ENCODE measurements at places on chromosomes 12 and 14.

DNA sequence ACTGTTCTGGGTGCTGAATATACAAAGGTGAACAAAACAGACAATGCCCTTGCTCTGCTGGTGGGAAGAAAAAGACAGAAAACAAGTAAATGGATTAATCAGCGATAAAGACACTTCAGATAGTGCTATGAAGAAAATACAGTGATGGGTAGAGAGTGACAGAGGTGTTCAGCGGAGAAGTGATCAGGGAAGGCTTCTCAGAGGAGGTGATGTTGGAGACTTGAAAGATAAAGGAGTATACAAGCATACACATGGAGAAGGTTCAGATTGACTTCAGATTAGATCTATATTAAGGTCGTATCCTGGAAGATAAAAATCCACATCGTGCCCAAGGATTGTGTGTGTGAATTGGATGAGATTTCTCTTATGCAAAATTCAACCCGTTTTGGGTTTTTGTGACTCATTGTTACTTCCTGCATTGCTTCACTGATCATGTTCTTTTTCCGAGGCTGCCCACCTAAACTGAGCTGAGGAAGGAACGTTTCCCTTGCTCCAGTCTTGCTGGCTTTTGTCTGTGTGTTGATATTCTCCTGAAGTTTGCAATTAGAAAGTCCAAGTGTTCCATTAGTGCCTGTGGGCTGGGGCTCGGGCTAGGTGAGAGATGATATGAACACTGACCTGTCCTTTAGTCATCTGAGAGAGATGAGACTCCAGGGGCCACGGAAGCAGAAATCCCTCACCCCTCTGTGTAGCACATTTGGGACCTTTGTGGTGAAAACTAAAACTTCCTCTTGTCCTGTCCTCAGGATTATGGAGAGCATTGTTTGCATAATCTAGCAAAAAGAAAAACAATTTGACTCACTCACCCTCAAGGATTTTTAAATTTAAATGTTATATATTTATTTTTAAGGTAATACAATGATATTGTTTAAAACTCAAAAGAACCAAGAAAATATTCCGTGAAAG is 27.6 kb downstream of the PLXNC1 start:
- no peak for DNase-seq

DNA sequence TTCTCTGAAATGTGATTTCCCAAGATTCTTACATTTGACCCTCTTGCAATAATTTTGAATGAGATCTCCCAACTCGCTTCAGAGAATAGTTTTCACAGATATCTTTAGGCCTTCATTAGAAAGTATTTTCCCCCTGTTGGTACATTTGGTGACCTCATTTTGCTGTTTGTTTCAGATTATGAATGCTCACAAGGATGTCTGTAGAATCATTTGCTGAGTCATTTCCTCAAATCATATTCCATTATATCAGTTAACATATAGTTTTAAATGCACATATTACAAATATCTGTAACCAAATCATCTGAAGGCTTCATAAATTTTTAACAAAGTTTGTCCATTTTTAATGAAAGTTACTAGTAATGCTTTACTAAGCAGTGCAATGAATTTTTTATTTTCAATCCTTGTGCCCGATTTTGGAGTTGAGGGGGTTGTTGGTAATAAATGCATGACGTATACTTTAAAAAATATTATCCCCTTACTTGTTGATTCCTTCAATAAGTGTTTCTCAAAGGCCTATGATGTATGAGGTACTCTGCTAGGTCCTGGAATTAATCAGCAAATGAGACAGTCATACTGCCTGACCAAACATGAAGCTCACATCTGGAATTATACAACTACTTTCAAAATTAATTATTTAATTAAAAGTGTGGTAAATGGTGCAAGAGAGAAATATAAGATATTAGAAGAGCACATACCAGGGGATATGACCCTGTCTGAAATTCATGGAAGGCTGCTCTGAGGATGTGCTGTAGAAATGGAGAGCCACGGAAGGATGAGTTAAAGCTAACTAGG is 126.9 kb upstream of the RAP1B start:
- DNase-seq: no peak

- DNase-seq: peak; percentile 48
These were observed 159.5 kb downstream of the ZFP36L1 start for GRCh38 chr14:68633131-68633991.

- DNase-seq: no peak
These were observed 14.3 kb upstream of the RIC8B start for GRCh38 chr12:106760184-106760531.

GRCh38 chr14:100566119-100566518 is 21.1 kb downstream of the BEGAIN start:
- no peak for DNase-seq

DNA sequence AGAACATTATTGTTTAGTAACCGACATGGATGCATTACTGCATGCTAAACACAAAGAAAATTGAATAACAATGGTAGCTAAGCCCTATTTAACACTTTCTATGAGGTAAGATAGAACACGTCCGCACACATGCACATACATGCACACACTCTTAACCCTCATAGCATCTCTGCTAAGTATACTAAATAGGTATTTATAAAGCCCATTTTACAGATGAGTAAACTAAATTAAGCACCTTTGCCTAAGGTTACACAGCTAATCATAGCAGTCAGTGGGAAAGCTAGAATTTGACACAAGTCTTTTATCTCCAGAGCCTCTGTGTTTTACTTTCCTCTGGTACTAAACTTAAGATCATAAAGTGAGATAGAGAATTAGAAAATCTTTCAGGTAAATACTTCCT is 435.0 kb downstream of the EGLN3 start:
- DNase-seq: no peak

DNA sequence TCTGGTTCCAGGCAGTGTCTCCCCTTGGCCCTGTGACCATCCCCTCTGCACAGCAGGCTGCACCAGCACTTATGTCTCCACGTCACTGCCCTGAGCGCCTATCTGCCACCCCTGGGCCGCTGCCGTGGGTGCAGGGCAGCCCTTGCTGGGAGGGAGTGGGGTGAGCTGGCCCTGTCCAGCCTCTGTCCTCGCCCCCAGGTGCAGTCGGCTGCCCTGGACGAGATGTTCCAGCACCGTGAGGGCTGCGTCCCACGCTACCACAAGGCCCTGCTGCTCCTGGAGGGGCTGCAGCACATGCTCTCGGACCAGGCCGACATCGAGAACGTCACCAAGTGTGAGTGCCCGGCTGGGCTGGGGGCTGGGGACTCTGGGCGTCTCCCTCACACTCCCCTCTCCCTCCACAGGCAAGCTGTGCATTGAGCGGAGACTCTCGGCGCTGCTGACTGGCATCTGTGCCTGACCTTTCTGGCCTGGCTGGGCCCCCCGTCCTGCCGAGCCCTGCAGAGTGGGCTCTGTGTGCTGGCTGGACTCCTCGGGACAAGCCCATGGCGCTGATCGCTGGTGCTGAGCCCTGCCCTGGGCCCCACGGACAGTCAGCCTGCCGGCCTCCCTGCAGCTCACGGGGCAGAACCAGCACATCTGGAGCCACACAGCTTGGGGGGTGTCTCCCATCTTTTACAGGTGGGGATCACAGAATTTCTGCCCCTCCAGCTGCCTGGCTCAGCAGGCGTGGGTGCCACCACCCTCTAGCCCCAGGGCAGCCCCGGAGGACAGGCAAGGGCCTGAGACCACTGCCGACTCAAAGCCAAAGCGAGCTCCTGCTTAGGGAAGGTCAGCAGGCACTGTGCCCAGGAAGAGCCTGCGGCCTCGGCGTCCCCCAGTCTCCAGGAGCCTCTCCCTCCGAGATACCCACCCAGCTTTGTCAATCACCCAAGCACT is 7.9 kb upstream of the PUS1 start:
- no peak for DNase-seq

GRCh38 chr14:82786483-82786880 is 1252.8 kb upstream of the SEL1L start:
- no peak for DNase-seq

DNA sequence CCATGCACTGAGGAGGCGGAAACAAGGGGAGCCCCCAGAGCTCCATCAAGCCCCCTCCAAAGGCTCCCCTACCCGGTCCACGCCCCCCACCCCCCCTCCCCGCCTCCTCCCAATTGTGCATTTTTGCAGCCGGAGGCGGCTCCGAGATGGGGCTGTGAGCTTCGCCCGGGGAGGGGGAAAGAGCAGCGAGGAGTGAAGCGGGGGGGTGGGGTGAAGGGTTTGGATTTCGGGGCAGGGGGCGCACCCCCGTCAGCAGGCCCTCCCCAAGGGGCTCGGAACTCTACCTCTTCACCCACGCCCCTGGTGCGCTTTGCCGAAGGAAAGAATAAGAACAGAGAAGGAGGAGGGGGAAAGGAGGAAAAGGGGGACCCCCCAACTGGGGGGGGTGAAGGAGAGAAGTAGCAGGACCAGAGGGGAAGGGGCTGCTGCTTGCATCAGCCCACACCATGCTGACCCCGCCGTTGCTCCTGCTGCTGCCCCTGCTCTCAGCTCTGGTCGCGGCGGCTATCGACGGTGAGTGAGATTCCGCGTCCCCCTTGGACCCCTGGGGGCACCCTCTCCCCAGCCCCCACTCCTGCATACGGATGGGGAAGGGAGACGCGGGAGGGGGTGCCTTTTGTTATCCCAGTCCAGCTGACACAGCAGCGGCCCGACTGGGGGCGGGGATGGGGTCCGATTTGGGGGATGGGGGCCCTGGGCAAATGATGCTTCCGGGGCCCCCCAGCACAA is 400 bp downstream of the LRP1 start:
- DNase-seq: peak; percentile 78

DNA sequence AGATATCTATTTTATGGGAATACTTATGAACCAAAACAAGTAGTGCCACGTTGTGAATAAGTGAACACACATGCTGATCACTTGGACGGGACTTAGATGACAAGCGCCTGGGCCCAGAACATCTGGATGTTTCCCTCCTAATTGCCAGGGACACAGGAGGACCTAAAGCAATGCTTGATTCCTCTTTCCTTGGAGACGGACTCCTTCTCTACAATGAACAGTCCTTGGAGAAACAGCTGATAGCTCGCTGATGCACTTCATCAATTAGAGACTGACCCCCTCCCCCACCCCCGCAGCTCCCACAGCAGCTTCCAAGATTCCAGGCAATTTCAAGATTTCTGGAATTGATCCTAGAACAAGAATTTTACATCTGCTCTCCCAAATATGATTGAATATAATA is 86.4 kb downstream of the ST8SIA1 start:
- no peak for DNase-seq

- DNase-seq: no peak
These were observed 57.6 kb downstream of the HEATR5A start for GRCh38 chr14:31362746-31363145.

DNA sequence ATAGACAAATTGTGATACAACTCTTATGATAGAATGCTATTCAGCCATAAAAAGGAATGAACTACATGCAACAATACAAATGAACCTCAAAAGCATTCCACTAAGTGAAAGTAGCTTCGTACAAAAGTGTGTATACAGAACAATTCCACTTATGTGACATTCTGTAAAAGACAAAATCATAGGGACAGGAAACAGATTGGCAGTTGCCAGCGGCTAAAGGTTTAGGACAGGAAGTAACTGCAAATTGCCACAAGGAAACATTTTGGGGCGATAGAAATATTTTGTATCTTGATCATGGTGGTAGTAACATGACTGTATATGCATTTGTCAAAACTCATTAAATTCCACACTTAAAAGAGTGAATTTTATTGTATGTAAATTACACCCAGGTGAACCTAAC is 113.4 kb downstream of the CAPZA3 start:
- DNase-seq: no peak
